ENCODE measurements at places on chromosomes 2 and 18. TPM values are rescaled to one million over a fixed set of nuclear protein-coding genes. Genes with fewer than 3 reads are reported as not detected.

- DNase-seq = no peak
These were observed 605.2 kb upstream of the CELF4 start for GRCh38 chr18:38170845-38171244.

DNA sequence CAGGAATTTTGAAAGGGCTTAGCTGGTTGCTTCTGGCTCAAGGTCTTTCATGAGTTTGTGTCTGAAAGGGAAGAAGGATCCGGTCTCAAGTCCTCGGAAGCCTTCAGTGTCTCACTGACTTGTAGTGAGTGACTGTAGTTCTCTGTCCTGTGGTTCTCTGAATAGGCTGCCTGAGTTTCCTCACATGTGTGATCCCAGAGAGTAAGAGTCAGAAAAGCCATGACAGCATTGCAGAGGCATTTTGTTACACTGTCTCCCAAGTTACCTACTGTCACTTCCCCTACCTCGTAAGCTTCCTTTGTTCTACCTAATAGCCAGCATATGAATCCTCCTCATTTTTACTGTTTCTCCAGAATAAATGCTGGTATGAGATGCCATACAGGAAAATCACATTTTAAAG is 709.1 kb upstream of the CHAC2 start:
- DNase-seq = peak; percentile 45

GRCh38 chr2:6496376-6496775 is 369.3 kb downstream of the CMPK2 start:
- no peak for DNase-seq

GRCh38 chr2:199784512-199784911 is 66.5 kb downstream of the FTCDNL1 start:
- DNase-seq = no peak

Gene EPB41L3
- not detected for total RNA-seq

DNA sequence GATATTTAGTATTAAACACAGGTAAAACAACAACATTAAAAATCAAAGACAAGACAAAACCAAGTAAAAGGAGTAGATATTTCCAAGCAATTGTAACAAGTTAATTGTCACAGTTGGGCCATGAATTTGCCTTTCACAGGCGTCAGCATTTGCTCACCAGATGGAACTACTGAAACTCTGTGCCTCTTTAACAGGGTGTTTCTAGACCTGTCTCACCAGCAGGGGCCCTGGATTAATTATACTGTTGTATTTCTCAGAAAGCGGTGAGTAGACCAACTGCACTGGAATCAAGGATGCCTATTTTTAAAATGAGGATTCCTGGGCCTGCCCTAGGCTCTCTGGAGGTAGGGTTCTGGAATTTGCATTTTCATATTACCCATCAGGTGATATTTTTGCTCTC is 92.6 kb downstream of the UPP2 start:
- DNase-seq = no peak

GRCh38 chr2:8154936-8155335 is 526.9 kb upstream of the ID2 start:
- no peak for DNase-seq

Gene FIGN
- 8.6 TPM for total RNA-seq

DNA sequence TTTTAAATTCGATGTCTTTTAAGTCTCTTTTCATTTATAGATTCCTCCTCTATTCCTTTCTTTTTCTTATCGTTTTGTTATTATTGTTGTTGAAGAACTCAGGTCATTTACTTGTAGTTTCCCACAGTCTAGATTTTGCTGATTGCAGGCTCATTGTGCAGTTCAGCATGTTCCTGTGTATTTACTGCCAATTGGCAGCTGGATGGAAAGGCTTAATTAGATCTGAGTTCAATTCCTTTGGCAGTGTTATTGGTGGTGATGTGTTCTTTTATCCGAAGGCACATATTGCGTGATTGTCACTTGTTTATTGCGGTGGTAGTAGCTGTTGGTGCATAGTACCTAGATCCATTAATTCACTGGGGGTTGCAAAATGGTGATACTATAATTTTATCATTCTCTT is 180.7 kb downstream of the BABAM2 start:
- DNase-seq = no peak

GRCh38 chr18:22545066-22545760 is 127.5 kb upstream of the CTAGE1 start:
- DNase-seq = no peak

DNA sequence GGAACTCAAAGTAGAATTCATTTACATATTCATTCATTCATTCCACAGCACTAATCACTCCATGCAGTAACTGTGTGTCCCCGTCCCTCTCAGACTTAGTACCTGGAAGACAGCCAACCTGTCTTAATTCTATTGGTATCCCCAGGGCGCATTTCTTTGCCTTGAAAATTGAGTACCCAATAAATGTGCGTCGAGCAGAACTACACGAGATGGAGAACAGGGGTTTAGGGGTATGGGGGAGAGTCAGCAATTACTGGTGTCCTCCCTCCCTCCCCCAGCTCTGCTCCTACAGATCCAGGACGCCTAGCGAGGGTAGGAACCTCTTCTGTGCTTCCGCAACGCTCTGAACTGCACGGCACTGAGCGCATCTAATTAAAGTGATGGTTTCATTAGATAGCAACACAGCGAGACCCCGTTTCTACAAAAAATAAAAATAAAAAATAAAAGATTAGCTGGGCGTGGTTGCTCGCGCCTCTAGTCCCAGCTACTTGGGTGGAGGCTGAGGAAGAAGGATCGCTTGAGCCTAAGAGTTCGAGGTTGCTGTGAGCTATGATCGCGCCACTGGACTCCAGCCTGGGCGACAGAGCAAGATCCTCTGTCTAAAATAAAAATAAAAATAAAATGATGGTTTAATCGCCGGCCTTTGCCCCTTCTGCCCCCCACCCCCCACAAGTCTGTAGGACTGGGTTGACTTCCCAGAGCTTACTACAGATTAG is 614 bp upstream of the FKBP1B start:
- DNase-seq = no peak

Gene HOXD9
- total RNA-seq = 0.29 TPM

DNA sequence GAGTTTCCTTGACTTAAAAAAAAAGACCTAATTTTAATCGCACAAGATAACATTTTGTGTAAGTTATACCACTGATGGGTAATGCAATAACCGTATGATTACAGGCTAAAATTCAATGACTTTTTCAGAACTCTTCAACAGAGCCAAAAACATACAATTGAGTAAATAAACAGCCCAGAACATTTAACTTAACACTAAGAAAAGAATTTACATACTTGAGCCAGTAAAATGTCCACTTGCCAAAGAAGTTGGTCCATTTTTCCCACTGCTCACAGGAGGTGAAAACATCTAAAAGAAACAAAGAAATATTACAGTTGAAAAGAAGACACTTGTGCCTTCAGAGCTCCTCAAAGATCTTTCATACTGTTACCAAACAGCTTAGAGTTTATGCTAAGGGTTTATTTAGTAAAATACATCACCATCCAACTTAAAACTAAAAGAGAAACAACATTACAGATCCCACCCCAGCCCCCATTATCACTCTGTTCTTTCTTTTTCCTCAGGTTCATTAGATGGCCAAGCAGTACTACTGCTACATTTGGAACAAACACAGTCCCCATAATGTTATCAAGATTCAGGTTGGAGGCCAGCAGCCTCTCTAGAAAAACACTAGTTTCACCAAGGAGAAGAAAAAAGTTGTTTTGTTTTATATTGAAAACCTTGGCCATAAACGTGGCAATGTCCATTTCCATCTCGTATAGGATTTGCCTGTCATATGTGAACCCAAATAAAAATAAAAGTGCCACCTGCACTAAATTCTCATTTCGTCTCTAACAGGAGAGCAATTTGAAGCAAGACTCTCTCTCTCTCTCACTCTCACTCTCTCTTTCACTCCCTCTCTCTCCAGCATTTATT is 2.7 kb downstream of the TCF4 start:
- DNase-seq = no peak

All from myocyte (in vitro differentiated cells).